Upper lobe of left lung (tissue), 6 donors: ENCODE measurements at places on chromosomes 12 and 14. TPM values are rescaled to one million over a fixed set of nuclear protein-coding genes. Genes with fewer than 3 reads are reported as not detected.

The P2RX2 gene
- 1.2 TPM for total RNA-seq

The SLC38A6 gene
- total RNA-seq: 22.6 TPM

The NPAS3 gene
- total RNA-seq: 0.77 TPM

The TMEM260 gene
- total RNA-seq: 22.4 TPM

The ERBB3 gene
- total RNA-seq: 80.0 TPM

The ARPC3 gene
- 174 TPM for total RNA-seq

The LRRC10 gene
- total RNA-seq: not detected

The BDKRB1 gene
- total RNA-seq: not detected

The RNASE1 gene
- 877 TPM for total RNA-seq

The CCND2 gene
- 63.1 TPM for total RNA-seq

GRCh38 chr12:26514364-26514763, 318.6 kb downstream of the ITPR2 start:
- no peak for DNase-seq

DNA sequence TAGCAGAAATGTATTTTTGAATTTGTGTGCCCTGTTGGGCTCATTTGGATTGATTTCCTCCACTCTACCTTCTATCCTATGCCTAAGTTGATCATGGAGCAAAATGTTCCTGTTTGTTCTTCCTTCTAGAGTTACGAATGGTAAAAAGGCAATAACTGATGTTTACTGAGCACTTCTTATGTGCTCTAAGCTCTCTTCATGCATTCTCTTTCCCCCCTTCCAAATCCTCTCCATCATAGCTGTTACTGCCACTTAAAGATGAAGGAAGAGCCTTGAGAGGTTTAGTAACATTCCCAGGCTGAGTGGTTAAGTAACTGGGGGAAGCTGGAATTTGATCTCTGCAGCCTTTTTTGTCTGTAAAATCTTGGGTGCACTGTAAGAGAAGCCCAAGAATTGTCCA, 60.1 kb downstream of the CHST11 start:
- no peak for DNase-seq

DNA sequence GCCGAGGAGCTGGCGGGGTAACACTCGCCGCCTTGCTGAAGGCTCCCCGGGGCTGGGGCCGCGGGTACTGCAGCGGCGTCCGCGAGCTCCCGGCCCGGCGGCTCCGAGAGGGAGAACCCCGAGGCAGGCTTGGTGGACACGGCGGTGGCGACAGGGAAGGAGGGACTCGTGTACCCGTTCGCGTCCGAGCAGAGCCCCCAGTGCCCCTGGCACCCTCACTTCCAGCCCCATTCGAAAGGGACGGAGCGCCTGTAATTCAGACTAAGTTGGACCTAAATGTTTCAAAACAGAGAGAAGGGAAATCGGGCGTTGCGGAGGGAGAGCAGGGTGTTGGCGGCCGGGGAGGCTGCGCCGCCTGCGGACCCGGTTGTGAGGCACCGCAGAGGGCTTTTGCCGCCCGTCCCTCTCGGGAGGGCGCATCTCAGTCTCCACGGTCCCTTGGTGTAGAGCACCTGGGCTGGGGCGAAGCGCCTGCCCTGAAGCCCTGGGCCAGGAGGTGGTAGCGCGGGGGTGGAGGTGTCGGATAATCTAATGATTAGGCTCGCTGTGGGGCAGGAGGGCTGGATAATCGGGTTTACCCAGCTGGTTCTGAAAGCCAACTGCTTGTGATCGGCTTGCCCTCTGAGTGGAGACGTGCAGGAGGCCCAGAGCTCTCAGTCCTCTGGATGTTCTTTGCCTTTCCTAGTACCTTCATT, 771 bp downstream of the DAAM1 start:
- DNase-seq: peak; percentile 92

- no peak for DNase-seq
These were observed 115.4 kb downstream of the DUSP6 start for GRCh38 chr12:89236748-89237383.

DNA sequence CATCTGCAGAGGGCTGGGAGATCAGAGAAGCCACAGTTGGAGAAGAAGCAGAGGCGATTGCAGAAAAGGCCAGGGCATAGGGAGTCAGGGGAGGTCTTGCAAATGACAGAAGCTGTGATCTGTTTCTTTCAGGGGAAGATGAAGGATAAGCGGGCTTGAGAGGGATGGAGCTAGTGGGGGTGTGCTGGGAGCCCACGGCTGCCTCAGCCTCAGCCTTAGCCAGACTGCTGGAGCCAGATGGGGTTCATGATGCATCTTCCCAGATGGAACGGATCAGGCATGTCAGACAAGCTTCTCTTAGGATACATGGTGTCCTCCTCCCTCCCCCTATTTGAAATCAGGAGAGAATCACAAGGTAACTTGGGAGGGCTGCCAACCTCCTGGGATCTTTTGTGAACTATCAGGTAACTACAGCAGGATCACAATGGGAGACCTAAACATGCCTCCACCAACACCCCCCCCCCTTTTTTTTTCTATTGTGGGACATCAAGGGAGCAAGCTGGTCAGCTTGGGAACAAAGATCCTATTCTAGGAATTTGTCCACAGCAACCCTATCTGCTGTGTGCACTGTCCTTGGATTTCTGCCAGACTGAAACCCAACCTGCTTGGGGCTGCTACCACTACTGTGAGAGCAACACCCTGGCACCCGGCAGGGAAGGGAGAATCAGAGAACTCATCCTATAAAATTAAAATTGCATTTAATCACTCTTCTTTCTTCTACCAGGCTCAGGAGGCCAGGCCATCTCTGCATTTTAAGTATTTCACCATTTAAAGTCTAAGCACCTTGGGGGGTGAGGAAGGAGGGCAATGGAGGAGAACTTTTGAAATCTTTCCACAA, 10.7 kb upstream of the ATP2A2 start:
- DNase-seq: peak; percentile 25

- DNase-seq: no peak
These were observed 12.5 kb downstream of the A2M start for GRCh38 chr12:9103050-9103849.

DNA sequence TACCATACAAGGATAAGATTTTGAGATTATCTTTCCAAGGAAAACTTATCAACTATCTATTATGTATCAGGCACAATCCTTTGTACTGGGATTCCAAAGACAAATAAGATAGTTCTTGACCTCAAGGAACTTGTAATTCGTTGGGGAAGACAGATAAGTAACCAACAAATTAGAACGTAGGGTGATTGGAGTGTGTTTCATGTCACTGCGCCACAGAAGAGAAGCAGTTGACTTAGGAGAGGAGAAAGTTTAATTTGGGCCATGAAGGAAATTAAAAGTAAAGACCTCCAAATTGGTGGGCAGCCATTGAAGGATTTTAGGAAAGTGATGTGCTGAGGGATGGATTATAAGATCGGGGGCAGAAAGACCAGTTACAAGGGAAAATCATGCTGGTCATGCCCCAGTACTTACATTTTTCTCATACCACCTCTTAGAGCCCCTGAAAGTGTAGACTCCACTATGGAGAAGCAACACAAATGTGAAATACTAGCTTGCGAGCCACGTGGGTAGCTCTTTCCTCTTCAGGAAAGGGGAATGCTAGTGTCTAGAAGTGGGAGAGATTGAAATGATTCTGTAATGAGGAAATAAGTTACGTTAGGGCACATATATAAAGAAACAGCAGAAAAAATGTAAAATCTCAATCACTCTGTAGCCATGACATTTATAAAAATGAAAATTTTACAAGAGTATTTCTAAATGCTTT, 148.7 kb downstream of the ETV6 start:
- no peak for DNase-seq

- no peak for DNase-seq
These were observed 635 bp downstream of the LTA4H start for GRCh38 chr12:96034621-96035282.

GRCh38 chr14:31251028-31251958, 43.7 kb upstream of the HECTD1 start:
- DNase-seq: peak; percentile 48

DNA sequence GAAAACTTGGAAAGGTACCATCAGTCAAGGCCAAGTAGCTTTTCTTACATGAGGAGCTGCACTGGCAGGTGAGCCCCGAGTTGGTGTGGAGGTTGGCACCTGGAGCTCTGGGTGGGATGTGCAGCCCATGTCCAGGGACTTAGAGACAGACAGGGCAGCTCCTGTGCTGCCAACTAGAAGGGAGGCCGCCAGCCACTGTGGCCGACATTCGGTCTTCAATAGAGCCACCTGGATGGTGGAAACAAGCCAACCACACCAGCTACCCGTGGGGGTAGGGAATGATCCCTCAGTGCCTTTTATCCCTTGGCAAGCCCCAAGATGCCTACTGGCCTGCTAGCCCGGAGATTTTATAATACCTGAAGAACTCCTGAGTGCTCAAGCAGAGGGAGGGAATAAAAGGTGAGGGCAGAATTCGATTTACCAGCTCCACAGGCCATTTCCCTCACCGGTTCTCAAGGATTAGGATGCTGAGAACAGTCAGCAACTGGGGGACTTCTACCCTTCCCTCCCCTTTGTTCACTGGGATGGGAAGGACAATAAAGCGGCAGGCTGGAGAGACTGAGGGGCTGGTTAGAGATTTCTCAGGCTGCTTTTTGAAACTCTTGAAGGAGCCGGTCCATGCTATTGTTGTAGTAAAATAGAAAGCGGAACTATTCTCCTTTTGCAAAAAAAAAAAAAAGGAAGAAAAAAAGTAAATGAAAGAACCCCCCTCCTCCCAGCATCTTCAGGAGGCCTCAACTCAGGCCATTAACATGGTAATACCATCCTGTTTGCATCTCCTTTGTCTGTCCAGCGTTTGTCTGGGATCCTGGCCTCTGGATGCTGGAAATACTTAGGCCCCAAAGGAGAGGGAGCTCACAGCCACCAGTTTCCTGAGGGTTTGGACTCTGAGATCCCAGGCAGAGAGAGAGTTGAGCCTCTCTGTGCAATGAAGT, 321.6 kb downstream of the ZFP36L1 start:
- no peak for DNase-seq

DNA sequence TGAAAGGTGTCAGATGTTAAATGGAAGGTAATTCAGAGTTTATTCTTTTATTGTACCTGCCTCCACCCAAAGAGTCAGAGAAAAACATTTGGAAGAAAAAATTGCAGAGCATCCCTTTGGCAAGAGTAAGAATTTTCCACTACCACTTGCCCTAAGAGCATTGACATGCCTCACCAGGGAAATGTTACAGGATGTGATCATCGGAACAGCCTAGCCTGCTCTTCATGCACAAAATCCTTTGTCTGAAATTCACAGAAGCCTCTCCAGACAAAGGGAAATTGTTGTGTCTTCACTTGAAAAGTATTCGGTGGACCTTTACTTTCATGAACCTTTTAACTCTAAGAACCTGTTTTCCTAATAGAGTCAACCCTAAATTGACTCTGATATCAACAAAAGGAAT, 36.9 kb downstream of the ATP2A2 start:
- no peak for DNase-seq

GRCh38 chr14:89178376-89178775, 238.7 kb downstream of the FOXN3 start:
- no peak for DNase-seq

GRCh38 chr14:20197459-20197858, 6.8 kb downstream of the OR11G2 start:
- no peak for DNase-seq

DNA sequence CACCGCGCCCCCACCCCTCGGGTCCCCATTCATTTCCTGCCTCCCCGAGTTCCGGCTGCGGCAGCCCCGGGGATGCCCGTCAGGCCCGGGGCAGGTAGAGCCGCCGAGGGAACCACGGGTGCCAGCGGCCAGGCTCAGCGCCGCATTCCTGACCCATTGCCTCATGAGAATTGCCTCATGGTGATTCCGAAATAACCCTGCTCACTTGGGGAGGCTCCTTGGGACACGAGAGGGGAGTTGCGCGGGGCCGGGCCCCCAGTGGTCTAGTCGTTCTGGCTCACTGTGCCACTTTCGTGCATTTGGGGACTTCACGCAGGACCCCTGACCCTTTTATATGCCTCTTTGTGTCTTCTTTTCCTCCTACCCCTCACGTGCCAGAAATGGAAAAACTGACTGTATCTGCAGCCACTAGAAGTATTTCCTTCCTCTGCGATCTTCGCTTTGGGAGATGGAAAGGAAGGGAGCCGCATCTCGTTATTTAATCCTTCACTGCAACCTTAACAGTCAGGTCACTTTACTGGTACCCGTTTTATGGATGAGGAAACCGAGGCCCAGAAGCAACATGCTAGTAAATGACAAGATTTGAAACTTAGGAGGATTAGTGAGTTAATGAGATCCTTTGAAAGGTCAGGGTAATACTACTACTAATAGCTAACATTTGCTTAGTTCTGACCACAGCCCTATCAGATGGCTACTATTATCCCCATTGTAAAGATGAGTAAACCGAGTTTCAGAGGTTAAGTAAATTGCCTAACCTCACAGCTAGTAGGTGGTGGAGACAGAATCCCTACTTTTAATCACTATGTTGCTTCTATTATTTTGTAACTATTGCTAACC, 768 bp downstream of the PTPN11 start:
- DNase-seq: peak; percentile 76

DNA sequence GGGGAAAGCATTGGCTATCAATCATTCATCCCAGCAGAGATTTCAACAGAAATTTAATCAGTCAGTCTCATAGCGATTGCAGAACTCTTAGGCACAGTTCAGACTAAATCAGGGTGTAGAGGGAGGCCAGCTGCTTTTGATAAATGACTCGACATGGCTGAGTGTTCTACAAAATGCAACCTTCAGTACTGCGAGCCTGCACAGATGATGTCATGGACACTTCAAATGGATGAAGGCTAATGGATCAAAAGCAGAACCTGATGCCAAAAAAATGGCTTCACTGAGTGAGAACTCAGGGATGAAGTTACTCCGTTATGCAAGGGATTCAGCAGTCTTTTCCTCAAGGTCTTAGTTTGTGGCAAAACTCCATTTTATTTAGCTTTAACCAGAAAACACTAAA, 167.3 kb downstream of the DACT1 start:
- no peak for DNase-seq

GRCh38 chr12:94157981-94158411, 9.6 kb downstream of the PLXNC1 start:
- DNase-seq: peak; percentile 63

DNA sequence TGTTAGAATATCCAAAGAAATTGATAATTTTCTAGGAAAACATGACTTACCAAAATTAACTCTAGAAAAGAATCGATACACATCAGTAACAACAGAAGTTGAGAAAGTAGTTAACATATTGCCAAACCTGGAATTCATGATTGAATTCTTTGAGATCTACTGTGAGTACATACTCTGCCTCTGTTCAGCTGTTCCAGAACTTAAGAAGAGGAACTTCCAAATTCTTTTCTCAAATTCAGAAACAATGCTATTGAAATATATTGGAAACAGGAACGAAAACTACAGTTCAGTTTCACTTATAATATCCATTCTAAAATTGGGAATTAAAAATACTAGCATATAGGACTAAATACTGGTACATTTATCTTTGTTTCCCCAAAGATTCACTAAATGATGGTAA, 57.9 kb downstream of the MARK3 start:
- no peak for DNase-seq

GRCh38 chr14:72213424-72213823, 281.2 kb downstream of the RGS6 start:
- no peak for DNase-seq

- DNase-seq: no peak
These were observed 414.9 kb downstream of the RGS6 start for GRCh38 chr14:72347118-72347517.

DNA sequence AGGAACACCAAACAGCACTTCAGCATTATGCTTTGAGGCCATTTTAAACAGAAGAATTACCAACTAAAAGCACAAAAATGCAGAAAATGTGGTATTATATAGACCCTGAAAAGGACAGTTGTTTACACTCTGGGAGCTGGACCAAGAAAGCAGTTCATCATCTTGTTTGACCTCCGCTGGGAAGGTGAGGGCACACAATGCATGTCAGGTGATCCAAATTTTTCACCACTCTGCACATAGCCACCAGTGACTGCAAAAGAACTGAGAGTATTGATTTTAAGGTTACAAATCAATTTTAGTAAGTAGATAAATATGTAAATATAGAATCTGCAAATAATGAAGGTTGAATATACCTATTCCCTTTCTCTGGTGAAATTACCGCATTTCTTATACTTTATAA, 119.6 kb downstream of the SLC16A7 start:
- DNase-seq: no peak
